Fibroblast of pulmonary artery (primary cell): ENCODE measurements at places on chromosomes 6 and 20.

- no peak for DNase-seq
Measured at GRCh38 chr6:85005494-85005893, 241.1 kb upstream of the TBX18 start.

- no peak for DNase-seq
Measured at GRCh38 chr6:104604685-104605084, 255.0 kb downstream of the HACE1 start.

GRCh38 chr6:56690519-56691285 is 48.0 kb upstream of the DST start:
- peak; percentile 88 for DNase-seq

DNA sequence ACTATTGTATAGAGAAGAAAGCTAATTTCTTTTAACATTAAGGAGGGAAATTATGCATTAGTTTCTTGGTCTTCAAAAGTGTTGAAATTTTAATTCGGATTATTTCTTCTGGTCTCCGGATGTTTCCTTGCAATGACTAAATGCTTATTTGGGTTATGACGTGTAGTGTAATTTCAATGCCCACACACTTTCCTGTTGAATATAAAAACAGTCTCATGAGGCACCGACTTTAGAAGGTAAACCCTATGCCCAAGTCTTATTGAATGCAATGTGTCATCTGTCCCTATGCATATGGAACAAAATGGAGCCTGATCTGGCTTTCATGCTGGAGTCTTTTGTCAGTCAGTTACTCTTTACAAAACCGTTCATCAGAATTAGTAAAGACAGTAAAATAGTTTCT is 17.7 kb downstream of the GJA1 start:
- no peak for DNase-seq

DNA sequence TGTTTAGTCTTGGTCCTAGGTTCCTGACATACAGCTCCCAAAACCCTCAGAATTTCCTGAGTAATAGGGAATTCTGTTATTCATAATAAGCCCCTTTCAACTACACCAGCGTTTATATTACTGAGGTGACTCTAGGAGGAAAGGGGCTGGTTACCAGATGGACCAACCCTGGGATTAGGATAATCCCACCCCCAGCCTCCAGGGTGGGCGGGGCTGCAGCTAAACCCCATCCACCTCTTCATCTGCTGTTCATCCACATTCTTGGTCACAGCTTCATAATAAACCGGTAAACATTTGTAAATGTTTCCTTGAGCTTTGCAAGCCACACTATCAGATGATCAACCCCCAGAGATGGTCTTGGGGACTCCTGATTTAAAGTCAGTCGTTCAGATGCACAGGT is 38.3 kb downstream of the NINL start:
- DNase-seq: no peak

GRCh38 chr6:4975506-4975905 is 28.3 kb downstream of the RPP40 start:
- DNase-seq: no peak

GRCh38 chr6:37303891-37304503 is 46.1 kb upstream of the TMEM217 start:
- peak; percentile 68 for DNase-seq

- peak; percentile 48 for DNase-seq
Measured at GRCh38 chr6:156777577-156778453, 637 bp downstream of the ARID1B start.

DNA sequence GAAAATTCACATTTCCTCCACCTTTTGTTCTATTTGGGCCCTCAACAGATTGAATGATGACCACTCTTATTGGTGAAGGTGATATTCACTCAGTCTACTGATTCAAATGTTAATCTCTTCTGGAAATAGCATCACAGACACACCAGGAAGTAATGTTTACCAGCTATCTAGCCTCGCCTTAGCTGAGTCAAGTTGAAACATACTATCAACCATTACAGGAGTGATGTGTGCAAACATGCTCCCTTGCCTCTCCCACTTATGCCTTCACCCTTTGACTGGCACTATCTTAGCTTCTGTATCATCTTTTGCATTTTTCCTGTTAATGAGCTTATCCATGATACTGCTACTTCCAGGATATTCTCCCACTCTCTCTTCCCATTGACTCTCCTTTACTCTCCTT is 191.9 kb downstream of the CENPW start:
- DNase-seq: no peak

GRCh38 chr6:130958468-130958867 is 104.6 kb downstream of the EPB41L2 start:
- DNase-seq: peak; percentile 69

- DNase-seq: peak; percentile 41
Measured at GRCh38 chr20:46347841-46348803, 39.8 kb upstream of the CDH22 start.

DNA sequence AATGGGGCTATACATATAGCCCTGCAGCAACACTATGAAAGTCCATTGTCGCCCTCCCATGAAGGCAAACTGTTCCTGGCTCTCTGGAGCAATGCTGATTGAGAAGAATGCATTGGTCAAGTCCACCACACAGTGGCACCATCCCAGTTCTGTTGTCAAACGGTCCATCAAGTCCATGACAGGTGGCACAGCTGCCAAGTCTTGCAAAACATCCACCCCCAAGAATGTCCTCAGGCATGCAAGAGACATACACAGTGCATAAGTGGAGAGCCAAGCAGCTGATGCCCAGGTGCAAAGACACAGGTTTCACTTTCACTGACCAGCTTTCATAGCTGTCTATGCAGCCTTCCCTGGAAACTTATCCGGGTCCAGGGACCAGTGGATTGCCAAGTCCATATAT is 17.5 kb downstream of the ZNF391 start:
- DNase-seq: no peak

DNA sequence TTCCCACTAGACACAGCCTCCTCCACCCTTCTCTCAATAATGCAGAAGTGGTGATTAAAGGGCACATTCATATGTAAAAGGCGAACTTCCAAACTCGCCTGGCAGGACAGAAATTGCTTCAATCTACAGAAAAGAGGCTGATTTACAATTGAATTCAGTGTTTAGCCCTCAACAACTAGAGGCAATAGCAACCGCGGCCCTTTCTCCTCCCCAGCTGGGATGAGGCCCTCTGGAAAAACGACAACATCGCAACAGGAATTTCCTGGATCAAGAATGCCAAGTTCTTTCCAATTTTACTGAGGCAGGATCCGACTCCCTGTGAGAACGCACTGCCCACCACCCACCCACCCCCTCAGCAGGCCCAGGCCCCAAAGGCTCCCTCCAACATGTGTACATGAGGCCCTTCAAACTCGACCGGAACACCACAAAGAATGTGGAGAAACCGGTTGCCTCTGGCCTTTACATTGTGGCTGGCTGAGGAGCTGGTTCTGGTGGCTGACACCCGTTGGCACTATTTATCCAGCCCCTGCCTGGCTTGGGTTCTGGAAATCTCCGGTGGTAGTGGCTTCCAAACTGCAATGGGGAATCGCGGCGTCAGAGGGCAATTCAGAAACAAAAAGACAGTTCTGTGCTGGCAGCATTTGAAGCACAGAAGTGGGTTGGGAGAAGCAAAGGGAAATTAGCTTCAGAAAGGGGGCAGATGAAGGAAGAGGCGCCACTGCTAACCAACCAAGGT is 36.8 kb downstream of the ZMYND8 start:
- DNase-seq: peak; percentile 93

GRCh38 chr20:15196547-15197255 is 859.3 kb upstream of the FLRT3 start:
- no peak for DNase-seq

DNA sequence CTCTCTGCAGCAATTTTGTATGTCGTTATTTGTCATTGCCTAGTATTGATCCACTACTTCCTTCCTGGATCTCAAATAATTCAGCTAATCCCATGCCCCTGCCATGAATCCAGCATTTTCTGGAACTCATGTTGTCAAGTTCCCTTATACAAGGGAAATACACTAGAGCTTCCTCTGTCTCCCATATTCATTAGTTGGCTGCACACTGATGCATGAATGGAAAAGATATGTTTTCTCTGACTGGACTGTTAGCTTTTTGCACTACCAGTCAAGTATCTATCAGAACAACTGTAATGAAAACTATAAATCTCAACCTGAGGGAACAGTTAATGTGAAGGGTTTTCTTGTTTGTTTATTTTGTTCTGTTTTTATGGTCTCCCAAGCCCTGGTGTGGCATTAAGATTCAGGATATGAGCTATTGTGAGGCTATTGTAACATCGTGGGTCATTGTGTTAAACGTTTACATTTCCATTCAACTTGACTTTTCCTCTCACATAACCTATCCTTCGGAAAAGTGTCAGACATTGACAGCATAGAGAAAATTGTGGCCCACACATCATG is 102.5 kb upstream of the FAM8A1 start:
- DNase-seq: no peak

DNA sequence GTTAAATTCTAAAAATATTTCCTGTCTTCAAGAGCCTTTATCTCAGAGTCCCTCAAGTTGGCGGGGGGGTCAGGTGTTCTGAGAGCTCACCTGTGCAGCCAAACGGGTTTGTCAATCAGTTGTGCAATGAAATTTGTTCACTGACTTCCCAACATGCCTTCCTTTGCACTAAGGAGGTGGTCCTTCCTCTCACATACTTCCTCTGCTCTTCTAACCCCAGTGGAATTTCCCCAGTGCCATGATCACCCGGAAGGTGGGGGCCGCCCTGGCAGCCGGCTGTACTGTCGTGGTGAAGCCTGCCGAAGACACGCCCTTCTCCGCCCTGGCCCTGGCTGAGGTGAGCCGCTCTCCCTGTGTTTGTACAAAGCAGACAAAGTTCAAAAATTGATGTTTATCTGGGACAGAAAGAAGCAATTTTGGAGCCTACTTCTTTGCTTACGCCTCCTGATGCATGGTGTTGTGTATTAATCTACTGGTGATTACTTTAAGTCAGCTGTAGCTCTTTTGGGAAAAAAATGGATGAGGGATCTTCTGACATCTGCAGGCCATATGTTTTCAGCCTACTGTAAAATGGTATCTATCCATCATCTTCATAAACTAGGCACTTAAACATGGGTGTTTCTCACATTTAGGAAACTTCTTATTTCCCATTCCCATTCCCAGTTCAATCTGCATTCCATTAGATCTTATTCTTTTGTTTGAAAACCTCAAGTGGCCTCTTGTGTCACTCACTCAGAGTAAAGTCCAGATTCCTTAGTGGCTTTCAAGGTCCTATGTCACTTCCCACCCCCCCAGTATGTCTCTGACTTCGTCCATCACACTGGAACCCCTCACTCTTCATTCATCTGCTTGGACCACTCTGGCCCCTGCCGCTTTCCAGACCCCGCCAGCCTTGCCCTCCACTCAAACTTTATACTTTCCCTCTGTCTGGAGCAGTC is 10.1 kb downstream of the ALDH5A1 start:
- no peak for DNase-seq

GRCh38 chr20:5173751-5174150 is 46.9 kb downstream of the CDS2 start:
- DNase-seq: no peak

DNA sequence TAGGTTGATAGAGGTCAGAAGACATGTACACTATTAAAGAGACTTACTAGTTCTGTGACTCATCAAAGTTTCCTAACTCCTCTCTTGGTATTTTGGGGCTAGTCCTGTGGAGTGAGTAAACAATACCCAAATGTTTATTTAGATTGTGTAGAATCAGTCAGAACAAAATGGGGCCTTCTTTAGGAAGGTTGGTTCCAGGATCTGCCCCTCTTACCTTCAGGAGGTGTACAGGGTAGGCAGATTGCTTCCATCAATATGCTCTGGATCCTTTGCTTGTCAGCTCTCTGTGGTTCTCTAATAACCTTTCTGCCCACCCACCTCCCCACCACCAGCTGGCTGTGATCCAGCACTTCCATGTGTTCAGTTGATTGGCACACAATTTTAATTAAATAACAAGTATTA is 107.0 kb downstream of the POPDC3 start:
- DNase-seq: peak; percentile 35

DNA sequence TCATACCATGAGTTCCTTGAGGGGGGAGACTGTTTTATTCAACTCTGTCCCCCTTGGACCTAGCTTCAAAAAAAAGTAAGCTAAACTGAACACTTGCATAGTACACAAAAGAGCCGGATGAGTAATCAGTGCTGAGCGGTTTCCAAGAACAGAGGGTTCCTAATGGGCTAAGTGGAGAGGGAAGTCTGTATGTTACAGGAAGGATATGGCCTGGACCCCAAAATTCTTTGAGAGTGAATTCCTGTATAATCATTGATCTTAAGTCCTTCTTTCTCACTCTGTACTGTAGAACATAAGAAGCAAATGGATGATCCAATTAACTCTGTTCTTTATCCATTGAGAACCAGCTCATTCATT is 324.7 kb upstream of the CNR1 start:
- peak; percentile 64 for DNase-seq

GRCh38 chr6:56938649-56939191 is 16.2 kb upstream of the BEND6 start:
- DNase-seq: peak; percentile 96

DNA sequence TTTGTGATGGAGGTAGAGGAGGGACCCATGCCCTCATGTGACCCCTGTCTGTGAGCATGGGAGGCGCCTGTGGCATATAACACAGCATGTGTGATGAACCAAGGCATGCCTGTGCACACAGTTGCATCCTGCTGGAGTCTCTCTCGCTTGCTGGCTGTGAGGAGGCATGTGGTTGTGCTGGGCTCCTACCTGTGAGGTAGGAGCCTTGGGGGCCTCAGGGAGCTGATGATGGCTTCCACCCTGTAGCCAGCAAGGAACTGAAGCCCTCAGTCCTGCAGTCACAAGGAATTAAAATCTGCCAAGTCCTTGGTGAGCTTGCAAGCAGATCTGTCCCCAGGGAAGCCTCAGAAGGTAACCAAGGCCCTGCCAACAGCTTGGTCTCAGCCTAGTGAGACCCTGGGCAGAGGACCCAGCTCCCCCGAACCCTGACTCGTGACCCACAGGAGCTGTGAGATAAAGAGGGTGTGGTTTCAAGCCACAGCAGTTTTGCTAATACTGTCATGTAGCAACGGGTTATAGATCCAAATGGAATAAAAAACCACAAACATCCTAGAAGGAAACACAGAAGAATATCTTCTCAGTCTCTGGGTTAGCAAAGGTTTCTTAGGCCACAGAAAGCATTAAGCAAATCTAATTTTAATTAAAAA is 145.7 kb downstream of the WDR27 start:
- no peak for DNase-seq

- no peak for DNase-seq
Measured at GRCh38 chr6:166449036-166449435, 66.3 kb upstream of the MPC1 start.

GRCh38 chr6:50030777-50031562 is 9.2 kb upstream of the DEFB110 start:
- DNase-seq: no peak

GRCh38 chr6:2970753-2971419 is 481 bp downstream of the SERPINB6 start:
- DNase-seq: peak; percentile 49
